Cerebellar nuclear complex (tissue), 1 donor: ENCODE measurements at places on chromosomes 6 and 20.

DNA sequence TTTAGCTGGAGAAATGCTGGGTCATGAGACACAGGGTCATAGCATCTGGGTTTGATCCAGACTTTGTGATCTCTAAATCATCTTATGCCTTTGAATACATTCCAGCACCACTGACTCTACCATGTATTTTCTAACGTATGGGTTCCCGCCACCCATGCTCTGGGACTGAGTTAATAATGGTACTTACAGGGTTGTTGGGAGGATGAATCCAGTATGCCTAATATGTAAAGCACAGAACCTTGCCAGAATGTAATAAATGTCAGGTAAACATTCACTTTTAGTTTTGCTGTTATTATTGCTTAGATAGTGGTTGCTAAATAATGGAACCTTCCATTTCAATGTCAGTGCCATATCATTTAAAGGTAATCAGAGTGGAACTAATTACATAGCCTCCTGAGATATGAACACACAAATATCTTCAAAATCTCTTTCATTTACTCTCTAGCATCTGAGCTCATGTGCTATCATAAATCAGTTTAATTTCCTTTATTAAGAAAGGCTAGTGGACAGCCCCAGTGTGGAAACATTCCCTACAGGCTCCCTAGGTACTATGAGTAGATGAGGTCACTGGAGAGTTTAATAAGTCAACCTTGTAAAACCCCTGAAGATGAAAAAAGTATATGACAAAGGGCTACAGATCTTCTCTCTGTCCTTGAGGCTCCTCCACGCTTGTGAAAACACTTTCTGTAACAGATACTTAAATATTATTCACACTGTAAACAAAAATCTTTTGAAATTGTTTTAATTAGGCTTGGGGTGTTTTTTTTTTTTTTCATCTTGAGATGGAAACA, 226.6 kb downstream of the ALDH8A1 start:
- no peak for DNase-seq

DNA sequence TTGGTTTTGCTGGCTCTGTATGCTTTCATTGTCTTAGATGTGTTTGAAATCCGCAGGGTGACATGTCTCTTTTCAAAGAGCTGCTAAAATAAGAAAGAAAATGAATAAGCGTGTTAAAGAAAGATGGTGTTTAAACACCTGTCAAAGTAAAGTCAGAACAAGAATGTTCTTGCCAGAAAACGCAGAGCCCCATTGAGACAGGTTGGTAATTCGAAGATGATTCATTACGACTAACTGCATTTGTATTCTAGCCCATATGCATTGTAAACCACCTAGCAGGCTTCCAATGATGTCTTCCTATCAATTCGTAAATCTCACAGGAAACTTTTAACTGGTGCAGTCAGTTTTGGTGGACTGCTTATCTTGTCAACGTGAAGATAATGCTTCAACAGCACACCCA, 16.8 kb downstream of the PHACTR2 start:
- DNase-seq = no peak

DNA sequence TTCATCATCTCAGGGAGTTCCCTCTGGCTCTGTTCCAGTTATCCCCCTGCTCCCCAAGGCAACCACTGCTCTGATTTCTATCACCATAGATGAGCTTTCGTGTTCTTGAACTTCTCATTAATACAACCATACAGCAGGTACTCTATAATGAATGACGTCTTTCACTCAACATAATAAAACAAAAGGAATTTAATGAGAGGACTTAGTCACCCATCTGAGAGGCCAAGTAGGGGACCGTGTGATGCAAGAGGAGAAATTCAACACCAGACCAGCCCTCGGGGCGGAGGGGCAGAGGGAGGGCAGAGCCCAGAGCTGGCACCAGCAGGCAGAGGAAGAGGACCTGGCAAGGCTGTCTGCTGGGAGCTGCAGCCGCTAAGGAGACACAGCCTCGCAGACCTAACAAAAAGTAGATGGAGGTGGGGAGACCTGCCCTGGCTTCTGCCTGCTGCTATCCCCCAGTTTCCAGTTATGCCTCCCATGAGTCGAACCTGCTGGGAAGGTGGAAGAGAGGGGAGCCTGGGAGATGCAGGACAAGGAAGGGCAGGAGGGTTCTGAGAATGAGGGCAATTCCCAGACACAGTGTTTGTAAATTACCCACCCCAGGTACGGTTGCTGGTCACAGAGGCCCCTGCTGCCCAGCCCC, 13.8 kb downstream of the CCN5 start:
- no peak for DNase-seq

DNA sequence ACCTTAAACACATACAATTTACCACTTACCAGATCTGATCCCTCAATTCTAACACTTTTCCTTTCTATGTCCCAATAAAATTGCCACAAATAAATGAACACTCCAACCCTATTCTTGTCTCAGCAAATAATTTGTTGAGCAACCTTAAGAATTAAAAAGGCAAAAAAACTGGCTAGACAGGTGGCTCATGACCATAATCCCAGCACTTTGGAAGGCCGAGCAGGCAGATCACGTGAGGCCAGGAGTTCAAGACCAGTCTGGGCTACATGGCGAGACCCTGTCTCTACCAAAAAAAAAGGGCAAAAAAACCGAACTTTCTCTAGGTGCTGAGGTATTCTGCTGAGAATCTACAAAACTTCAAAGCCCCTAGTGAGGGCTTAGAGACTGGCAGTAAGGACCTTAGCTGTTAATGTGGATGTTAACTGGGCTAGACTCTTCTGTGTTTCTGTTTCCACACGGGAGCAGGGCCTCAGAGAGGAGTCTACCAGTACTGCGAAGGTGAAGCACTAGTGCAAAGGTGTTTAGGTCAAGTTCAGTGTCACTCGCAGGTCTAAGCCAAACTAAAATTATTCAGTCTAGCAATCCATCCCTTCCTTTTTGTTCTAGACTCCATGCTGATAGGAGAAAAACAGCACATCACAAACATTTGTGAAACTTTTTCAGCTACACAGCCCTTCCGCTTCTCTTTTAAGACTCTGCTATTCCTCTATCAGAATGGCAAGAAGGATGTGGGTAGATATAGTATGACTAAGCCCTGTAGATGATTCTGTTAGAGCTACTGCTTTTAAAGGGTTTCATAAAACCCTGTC, 2.6 kb downstream of the FASTKD5 start:
- no peak for DNase-seq

GRCh38 chr6:126055449-126055848, 69.1 kb downstream of the TRMT11 start:
- no peak for DNase-seq

DNA sequence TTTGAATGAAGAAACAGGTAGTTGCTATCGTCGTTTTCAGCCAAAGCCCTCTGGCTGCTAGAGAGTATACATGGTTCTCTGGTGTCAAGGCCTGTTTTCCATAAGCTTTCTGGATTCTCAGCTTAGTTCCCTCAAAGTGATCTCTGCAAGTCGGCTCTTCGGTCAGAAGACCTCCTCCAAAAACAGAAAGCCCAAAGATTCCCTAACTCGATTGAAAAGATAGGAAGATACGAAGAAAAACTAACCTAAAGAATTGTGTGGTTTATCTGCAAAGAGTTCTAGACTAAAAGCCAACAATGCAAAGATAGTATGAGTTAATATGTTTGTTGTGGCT, 545 bp upstream of the ASCC3 start:
- DNase-seq = peak; percentile 30

DNA sequence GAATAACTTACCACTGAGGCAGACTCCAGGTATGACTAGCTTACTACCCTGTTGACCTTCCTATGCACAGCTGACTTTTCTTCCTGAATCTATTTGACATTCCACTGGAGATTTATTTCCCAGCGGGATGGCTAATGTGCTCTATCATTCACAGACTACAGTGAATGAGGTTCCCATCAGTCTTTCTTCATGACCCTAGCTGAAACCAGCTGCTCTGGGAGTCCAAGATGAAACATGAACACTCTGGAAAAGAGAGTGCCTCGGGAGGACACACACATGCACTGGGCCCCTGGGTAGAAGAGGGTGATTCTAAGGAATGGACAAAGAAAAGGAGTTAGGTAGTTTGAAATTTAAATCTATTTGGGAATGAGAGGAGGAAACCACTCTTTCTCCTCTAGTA, 82.6 kb upstream of the DST start:
- no peak for DNase-seq

GRCh38 chr6:3139090-3139903, 18.0 kb downstream of the TUBB2A start:
- DNase-seq = no peak
